ENCODE measurements at places on chromosomes 5 and 9.

GRCh38 chr9:110143950-110144545 lies 63.9 kb downstream of the C9orf152 start:
- no peak for DNase-seq

DNA sequence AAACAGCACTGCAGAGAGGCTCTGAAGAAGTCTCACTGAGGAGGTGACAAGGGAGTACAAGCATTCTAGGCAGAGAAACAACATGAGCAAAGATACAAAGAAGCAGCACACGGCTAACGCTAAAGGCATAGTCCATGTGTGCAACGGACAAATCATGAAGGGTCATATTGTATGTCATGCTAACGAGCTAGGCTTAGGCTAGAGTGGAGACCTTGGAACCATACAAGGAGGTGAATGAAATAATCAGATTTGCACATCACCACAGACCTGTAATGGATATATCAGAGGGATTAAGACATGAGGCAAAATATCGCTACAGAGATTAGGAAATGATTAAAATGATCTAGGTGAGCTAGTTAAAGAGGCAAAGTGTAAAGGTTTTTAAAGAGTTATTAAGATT lies 145.6 kb downstream of the NFIB start:
- DNase-seq: no peak

- no peak for DNase-seq
Measured at GRCh38 chr5:41067714-41068568, 3.2 kb downstream of the MROH2B start.

GRCh38 chr9:114357911-114358328 lies 28.3 kb downstream of the ORM2 start:
- DNase-seq: no peak

- DNase-seq: no peak
Measured at GRCh38 chr5:125381290-125381689, 634.9 kb upstream of the ZNF608 start.

DNA sequence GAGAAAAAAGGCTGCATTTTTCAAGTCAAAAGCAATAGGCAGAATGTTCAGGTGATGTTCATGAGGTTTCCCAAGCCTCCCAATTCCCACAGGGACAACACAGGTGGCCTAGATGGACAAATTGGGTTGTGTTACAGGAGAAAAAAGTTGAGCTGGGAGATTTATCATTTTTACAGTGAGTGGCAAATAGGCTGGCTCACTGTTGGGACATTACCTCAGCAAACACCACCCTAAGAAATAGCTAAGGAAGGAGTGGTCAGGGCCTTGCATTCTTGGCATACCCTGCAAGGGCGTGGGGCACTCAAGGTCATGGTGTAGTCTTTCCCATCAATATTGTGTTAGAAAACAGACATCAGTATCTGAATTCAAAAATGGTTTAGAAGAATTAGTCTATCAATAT lies 23.3 kb upstream of the CPLANE1 start:
- no peak for DNase-seq

- no peak for DNase-seq
Measured at GRCh38 chr5:34957321-34957720, 28.0 kb downstream of the DNAJC21 start.

- no peak for DNase-seq
Measured at GRCh38 chr5:39544941-39545340, 120.2 kb upstream of the DAB2 start.

DNA sequence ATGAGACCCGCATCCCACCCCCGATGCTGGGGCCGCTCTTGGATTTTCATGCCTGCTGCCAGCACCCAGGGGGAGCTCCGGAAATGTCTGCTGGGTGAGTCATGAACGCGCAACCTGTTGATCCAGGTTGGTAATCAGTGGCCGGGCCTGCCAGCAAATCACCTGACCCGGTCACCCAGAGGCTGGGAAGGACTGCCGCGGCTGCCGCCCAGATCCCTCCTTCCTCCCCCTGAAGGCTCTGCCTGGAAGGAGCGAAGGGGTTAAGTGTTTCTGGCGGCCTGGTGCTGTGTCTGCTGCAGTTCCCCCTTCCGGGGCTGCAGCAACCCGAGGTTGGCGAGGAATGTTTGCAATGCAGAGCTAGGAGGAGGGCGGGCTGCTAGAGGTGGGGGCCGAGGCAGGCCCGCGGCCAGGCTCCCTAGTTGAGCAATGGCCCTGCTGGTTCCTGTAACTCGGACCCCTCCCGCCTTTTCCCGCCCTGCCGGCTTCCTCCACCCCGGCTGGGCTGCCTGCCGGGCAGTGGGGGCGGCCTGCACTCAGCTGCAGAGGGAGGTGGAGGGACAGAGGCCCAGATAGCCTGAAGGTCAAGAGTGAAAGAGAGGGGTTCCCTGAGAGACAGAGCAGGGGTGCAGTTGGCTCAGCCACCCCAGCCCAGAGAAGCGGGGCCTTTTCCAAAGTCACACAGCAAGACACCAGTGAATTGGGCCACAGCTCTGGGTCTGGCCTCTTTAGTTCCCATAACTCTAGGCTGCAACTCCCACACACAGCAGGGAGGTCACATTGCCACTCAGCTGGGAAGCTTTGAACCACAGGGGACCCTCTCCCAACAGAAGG lies 156.3 kb upstream of the IER5L start:
- DNase-seq: no peak

GRCh38 chr9:37198039-37198729 lies 77.8 kb downstream of the ZCCHC7 start:
- DNase-seq: no peak

DNA sequence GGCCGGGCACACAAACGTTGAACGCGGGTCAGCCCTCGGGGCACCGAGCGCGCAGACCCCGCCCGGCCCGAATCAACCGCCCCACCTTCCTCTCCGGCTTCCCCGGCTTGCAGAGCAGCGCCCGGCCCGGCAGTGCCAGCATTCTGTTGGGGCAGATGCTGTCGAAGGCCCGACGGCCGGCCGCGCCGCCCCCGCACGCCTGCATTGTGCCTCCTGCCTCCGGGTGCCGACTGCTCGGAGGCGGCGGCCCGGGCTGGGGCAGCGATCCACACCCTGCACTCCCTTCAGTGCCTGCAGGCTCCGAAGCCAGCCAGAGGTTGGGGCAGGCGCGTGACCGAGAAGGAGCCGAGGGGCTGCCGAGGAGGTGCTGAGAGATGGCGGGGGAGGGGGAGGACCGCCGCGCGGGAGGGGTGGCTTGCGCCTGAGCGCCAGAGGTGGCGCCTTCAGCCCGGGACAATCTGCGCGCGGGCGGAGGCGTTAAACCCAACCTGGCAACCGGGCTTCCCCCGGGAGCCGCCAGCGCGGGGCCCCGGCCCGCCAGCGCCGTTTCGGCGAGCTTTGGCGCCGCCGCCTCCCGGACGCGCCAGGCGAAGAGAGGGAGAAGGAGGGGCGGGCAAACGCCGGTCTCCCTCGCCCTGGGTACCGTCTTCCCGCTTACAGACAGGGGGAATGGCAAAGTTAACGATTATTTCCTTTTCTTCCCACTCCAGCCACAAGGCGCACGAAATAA lies at the start of gene MCIDAS:
TSS of gene MCIDAS (minus strand) at position 382 of the 730 bp plus-strand sequence. CDS start at position 205, 177 bp downstream.
- DNase-seq: peak; percentile 24

- DNase-seq: no peak
Measured at GRCh38 chr9:18489861-18490260, 15.9 kb downstream of the ADAMTSL1 start.

DNA sequence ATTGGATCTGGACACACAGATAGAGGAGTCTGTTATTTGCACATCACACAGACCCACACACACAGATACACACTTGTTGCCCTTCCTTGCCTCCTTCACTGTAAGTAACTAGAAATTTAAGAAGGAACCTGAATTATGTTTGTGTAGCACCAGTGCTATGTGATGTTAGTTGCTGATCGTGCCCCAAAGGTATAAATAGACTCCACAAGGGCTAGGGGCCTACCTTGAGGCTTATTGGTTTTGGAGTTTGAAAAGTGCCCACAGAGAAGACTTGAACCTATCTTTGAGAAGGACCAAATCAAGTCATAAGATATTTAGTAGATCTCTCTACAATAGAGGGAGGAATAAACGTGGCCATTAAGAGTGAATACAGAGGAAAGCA lies 8.8 kb upstream of the TGFBI start:
- no peak for DNase-seq

DNA sequence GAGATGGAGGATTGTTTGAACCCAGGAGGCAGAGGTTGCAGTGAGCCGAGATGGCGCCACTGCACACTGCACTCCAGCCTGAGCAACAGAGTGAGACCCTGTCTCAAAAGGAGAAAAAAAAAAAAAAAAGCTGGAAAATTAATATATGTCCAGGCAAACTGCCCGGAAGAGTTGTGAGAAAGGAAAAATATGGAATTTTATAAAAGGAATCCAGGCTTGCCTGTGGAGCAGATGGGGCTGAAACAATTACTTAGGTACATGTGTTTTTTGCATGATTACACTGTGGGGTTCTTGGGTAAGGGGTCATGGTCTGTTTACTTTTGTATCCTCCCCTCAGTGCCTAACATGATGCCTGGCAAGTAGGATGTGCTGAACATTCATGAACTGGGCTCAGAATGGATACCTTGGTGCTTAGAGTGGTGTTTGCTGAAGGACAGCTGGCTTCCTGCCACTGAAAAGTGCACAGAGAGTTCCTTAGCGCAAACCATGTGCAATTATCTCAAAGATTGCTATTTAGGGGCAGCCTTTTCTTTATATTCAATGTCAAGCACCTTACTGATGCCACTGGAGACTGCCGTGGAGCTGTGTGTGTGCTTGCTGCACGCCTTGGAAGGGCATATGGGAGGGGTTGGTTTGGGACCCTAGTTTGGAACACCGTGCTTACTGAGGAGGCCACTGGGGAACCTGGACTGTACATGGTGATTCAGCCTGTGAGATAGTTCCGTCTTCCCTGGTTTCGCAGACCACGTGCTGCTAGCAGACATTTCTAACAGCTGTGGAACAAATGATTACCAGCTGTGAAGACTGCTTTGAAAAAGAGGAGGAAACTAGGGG lies 78.4 kb downstream of the MAP1B start:
- DNase-seq: no peak

GRCh38 chr5:68369023-68369359 lies 153.4 kb downstream of the PIK3R1 start:
- no peak for DNase-seq

DNA sequence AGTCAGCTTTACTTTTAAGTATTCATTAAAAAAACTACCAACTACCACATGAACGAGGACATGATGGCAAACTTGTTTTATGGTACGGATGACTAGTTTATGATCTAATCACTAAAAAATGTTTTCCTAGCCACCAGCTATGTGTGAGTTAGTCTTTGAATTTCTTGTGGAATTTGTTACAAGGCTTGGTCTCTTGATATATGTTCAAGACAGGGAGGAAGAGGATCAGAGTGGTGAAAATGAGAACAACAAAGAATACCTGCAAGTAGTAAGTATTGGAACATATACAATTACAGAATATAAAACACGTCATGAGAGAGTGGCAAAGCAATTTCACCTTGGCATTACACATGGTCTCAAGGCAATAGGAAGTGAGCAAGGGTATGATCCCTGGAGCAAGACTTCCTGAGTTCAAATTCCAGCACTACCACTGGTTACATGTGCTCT lies 548.6 kb upstream of the TLE4 start:
- DNase-seq: no peak

DNA sequence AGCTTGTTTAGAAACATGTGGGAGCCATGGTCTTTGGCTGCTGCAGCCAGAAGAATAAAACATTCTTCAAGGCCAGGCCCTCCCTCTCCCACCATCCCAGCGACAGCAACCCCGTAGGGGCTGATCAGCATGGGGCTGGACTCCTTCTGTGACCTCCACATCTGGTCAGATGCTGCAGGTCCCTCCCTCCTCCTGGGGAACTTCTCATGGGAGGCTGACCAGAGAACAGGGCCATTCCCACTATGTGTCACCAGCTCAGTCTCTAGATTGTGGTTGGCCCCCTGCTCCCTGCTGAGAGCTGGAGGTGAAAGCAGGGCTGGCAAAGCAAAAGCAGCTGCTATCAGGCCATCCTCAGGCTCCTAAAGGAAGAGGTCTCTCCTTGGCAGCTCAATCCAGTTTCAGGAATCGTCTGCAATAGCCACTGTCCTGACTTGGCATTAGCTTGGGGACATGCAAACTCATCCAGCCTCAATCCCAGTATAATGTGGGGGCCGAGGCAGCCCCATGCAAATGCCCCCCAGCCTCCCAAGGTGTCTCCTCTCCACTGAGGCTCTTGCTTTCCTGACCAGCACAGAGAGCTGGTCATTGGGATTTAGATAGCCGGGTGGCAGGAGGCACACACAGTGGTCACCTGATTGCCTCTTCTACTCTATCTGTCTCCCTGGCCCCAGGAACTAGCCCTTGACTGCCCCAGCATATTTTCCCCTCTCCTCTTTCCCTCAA lies 81.5 kb downstream of the NRG2 start:
- no peak for DNase-seq

- peak; percentile 34 for DNase-seq
Measured at GRCh38 chr9:126397056-126397455, 70.4 kb downstream of the MVB12B start.

DNA sequence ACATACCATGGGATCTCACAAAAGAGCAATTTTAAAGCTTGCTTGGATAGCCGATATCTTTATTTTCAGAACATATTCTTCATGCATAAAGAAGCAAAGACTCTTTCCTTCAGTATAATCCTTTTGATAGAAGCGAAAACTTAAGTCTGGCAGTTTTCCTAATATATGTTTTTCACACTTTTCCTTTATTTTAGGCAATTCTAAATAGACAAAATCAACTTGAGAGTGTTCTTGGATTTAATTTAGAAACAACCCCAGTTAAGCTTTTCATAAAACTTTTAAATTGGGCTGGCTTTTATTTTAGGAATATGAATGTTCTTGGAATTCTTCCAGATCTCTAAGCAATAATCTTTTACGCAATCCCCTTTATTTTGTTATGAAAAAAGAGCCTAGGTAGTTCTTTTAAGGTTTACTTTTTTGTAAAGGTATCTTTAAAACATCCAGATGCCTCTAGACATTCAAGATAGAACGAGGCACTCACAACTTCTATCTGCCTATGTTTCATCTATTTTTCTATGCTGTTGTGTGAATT lies 51.5 kb upstream of the HSPB3 start:
- no peak for DNase-seq

DNA sequence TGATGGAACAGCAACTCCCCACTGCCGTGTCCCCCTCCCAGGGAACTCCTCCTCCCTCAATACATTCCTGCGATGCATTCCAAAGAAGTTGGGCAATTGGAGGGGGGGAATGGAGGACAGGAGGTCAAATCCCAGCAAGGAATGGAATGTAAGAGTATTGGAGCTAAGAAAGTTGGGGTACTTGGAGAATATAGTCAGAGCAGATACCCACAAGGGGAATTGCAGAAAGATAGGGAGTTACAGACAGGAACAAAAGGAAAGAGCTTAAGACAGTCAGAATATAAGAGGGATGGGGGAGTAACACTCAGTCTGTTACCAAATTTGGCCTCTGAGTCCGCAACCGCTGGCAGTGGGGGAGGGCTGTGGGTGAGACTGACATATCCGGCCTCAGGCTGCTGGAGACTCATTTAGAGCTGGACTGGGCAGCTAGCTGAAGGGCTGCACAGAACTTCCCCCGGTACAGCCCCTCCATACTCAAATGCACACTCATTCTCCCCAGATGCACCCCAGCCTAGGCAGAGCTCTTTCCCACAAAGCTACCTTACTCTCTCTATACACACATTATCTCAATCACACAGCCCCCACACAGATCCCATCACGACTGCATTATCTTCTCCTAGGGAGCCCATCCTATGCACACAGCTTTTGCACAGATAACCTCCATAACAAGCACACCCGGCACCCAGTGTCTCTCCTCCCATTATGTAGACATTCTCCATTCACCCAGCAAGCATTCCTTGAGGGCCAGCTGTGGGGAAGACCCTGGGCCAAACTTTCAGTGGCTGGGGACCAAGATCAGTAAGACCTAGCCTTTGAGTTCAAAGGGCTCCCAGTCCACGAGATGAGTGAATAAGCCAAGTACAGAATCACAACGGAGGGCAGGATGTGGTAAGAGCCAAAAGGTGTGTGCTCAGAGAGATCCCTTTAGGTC lies 3.7 kb downstream of the TLN1 start:
- DNase-seq: no peak

- DNase-seq: no peak
Measured at GRCh38 chr5:131647048-131647769, 12.2 kb upstream of the RAPGEF6 start.
